T follicular helper cell (primary cell): ENCODE measurements at places on chromosomes 7 and 10.

- DNase-seq: no peak
These were observed 249.3 kb upstream of the TCERG1L start for GRCh38 chr10:131560706-131561355.

DNA sequence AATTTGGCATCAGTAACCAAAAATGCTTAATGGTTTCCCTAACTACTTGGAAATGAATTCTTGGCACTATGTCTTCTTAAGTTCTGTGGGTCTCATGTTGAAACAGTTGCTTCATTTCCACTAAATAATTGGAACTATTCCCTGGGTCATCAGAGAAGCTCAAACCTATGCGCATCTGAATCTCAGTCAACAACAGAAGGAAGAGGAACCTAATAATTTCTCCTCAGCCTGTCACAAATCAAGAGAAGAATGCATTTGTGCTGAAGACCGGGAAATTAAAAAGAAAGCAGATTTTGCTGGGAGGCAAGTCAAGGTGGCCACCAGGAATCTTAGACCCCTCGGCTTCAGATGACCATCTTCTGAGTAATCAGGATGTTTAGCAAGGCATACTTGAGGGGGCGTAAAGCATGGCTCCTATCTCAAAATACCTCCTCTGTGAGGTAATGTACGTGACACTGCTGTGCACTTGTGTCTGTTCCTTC lies 41.4 kb downstream of the TOMM7 start:
- no peak for DNase-seq

GRCh38 chr7:150931199-150931869 lies 46.8 kb downstream of the KCNH2 start:
- DNase-seq: no peak

GRCh38 chr10:48634984-48635557 lies 30.2 kb upstream of the ARHGAP22 start:
- no peak for DNase-seq

GRCh38 chr10:1159131-1160061 lies 103.2 kb downstream of the WDR37 start:
- no peak for DNase-seq

DNA sequence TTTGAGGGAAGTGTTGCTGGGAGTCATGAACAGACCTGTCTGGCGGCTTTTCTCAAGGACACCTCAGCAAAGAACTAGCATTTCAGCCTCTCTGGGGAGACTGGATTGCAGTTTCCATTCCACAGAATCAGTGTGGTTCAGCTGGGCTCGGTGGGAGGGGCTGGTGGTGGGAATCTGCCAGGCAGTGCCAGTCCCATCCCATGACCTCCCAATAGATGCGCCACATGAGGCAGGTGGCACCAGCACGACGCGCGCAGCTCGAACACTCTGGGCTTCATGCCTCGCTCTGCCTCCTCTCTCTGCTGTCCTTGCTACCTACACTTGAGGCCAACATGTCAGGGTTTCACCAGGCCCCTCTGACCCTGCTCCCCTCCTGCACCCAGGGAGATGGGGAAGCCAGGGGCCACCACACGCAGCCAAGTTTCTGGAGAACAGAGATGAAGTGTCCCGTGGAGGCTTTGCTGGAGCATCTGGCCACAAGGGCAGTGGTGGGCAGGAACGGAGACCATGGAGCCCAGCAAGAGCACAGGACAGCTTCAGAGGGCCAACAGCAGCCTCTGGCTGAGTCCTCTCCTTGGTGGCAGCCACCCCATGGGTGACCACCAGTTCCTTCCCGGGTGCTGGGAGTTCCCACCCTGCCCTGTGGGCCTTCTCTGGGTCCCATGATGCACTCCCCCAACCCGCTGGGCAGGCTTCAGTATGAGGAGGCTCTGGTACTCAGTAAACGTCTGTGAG lies 2.3 kb downstream of the NACAD start:
- no peak for DNase-seq

- DNase-seq: no peak
These were observed 33.5 kb downstream of the SLC37A3 start for GRCh38 chr7:140364819-140365218.

DNA sequence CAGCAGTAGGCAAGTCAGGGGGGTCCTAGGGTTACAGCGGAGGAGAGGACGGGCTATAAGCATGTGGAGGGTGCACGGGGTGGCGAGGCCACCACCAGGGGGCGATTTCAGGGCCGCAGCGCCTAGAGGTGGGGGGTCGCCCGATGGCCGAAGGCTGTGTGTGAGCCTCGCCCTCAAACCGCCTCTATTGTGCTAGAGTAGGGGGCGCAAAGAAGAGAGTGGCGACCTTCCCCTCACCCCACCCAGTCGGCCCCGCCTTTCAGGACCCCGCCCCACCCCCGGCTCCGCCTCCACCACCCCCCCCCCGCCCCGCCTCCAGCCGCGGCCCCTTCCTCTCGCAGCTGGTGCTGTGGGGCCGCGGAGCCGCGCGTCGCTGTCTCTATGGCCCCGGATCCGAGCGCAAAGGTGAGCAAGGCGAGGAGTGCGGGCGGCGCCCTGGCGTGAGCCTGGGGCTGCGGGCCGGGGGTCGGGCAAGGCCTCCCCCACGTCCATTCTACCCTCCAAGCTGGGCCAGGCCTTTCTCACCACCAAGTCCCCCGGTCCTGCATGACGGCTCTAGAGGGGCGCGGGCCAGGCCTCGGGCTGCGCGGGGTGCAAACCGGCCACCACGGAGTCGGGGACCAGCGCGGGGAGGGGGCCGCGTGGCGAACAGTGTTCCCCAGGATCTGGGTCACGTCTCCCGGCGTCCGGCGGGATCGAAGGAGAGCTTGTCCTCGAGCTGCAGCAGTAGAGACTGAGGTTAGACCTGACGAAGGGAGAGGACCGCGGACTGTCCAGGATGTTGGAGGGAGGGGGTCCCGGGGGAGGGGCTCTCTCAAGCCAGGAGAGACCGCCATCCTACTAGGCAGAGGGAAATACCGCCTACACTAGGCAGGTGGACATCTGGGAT lies at the start of gene SEMA4G:
SEMA4G (plus strand) TSS at position 318 of the 889 bp plus-strand sequence. CDS start 3,409 bp downstream, outside the sequence.
- peak; percentile 18 for DNase-seq

DNA sequence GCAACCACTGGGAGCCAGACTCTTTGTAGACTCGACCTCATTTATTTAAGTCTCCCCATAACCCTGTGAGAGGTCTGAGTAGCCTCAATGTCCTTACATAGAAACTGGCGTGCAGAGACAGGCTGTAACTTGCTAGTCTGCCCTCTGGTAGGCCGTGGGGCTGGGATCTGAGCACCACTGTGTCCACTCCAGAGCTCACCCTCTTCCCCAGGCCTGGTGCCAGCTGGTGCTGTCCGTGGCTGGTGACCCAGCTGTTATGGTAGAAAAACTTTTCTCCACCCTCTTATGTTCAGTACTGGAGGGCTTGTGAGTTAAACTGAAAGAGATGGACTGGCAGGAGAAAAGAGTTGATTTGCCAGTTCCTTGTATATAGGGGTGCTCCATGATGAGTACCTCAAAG lies 41.9 kb downstream of the ADAMTS14 start:
- no peak for DNase-seq

GRCh38 chr10:6558272-6558671 lies 21.8 kb downstream of the PRKCQ start:
- DNase-seq: no peak

DNA sequence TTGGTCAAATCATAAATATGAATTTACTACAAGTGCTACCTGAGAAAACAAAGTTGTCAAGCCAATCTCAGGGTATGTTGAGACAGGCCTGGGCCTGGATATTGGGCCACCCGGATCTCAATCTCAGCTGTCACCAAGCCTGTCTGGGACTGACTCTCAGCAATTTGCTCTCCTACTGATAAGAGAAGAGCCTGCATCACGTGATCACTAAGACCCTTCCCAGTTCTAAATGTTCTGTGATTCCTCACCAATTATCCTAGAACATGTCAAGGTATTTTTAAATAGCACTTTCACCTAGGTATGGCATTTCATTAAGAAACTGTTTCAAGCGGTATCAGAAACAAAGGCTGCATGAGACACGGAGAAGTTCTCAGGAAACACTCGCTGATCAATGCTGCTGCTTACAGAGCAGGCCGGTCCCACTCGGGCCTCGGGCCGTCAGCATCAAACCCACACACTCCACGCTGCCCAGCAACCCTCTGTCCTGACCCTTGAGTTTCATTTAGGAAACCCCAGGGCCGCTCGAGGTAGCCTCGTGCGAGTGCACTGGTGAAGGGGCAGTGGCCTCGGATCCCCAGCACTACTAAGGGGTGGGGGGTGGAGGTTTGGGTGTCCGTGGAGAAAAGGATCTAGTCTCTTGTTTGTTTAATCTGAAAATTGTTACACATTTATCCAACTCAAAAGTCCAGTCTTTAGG lies 4.1 kb downstream of the KLF6 start:
- DNase-seq: no peak

- no peak for DNase-seq
These were observed 1456.7 kb upstream of the CELF2 start for GRCh38 chr10:9560976-9561375.

GRCh38 chr10:91856637-91857036 lies 52.6 kb downstream of the FGFBP3 start:
- DNase-seq: no peak

DNA sequence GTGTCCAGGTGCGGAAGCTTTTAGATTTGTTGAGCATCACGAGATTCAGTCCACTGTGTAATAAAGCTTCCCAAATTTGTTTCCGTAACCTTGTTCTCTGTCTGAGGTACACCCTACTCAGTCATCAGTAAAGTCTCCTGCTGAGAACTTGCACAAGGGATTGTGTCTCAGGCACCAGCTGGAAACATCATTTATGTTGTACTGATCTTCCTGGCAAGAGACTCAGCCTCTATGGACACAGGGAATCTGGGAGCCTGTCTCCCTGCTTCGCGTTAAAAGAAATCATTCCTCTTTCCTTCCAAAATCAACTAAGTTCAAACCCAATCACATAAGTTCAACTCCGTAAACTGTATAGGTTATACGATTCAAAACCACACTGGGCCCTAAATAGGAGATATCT lies 336.8 kb downstream of the GPR37 start:
- no peak for DNase-seq

- DNase-seq: no peak
These were observed 191.7 kb upstream of the KLF6 start for GRCh38 chr10:3976718-3977117.

- no peak for DNase-seq
These were observed 255.8 kb downstream of the TWIST1 start for GRCh38 chr7:18861514-18862118.

DNA sequence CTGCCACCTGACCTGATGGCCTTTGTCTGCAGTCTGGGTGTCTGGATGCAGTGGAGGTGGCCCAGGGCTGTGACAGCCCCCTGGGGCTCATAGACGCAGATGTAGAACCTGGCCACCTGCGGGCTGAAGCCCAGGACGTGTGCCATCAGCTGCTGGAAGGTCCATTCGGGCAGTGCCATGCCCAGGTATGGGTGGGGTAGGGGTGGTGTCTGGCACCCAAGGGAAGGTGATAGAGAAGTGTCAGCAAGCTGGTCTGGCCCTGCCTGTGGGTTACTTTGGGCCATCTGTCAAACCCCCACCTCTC lies 6.1 kb upstream of the ZNF467 start:
- DNase-seq: no peak

- DNase-seq: no peak
These were observed 173.6 kb downstream of the KIAA1217 start for GRCh38 chr10:24382596-24382978.
